ENCODE measurements at places on chromosomes 3 and 15.

- no peak for DNase-seq
These were observed 11.0 kb downstream of the PARP16 start for GRCh38 chr15:65275728-65276126.

DNA sequence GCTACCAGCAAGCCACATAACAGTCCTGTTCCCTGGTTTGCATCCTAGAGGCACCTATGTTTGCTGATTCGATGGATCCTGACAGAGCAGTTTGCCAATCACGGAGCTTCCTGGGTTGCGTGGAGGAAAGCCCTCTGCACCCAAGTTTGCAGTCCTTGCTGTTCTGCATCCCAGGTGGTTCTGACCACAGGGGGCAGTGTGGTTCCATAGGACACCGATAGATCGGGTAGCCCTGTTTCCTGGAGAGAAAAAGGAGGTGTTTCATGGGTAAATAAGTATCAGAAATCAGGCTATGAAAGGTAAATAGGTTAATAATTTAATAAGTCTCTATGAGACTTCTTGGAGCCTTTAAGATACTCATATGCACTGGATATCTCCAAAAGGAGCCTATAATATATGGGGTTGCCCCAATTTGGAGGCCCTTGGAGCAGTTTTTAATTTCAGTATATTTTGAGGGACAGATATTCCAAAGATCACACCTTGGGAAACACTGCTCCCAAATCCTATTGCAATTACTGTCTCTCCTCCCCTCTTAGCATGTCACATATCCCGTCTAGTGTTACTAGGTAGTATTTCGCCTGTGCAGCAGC, 194.6 kb upstream of the TPM1 start:
- peak; percentile 35 for DNase-seq

- no peak for DNase-seq
These were observed 166.3 kb downstream of the FAM43A start for GRCh38 chr3:194851941-194852340.

DNA sequence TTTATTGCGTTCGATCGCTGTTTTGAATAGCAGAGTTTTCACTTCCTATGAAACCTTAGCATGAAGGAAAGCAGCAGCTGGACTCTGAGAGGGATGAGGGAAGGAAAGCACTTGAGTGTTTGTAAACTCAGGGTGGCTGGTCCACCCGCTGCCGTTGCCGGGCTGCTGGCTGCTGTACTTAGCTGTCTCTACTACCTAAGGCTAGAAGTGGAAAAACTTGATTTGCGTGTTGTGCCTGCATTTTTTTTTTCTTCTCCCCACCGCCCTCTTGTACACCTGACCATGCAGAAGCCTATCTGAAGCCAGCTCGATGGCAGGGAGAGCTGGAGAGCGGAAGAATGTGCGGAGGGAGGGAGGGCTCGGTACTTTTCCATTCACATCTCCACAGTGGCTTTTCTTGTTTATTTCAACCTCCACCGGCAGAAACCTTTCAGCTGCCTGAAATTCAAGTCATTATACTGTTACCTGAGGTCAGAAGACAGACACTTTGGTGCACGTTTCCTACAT, 4.8 kb upstream of the BCL6 start:
- DNase-seq: no peak

DNA sequence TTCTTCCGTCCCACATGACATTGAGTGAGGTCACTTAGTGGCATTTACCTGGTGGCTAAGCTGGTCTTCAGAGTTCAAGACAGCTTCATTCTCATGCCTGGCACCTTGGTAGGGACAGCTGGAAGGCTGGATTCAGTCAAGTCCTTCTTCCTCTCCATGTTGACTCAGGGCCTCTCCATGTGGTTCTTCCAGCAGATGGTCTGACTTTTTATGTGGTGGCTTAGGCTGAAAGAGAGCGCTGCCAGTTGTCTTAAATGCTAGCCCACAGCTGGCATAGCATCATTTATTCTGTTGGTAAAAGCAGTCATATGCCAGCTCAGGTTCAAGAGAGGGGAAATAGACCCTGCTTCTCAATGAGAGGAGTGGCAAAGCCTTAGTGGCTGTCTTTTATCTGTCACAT, 53.0 kb upstream of the CTDSPL start:
- no peak for DNase-seq

DNA sequence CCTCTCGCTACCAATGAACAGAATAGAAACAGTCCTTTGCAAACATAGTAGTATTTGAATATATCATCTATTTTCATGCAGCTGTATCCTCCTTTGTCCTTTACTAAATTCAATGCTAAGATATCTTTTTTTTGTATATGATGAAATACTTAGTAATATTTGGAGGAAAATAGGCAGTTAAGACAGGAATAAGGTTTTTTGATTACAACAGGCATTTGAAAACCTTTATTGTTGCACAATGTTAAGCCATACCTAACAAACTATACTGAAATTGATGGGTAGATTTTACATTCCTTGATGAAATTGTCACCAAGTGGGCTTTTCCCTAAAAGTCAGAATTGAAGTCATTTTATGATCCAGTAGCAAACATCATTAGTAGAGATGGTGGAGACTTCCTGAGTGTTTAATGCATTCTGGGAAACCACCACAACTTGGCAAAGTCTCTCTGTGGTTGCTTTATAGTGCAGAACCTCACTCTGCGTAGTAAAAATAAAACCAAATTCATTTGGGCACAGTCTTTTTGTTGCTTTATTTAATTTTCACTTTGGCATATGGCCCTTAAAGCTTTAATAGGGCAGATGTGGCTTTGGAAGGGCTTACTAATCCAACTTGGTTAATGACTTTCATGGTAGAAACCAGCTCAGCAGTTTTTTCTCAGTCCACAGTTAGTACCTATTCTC, 216.0 kb downstream of the DIPK2A start:
- no peak for DNase-seq

GRCh38 chr15:72098040-72098439, 19.9 kb downstream of the MYO9A start:
- no peak for DNase-seq

DNA sequence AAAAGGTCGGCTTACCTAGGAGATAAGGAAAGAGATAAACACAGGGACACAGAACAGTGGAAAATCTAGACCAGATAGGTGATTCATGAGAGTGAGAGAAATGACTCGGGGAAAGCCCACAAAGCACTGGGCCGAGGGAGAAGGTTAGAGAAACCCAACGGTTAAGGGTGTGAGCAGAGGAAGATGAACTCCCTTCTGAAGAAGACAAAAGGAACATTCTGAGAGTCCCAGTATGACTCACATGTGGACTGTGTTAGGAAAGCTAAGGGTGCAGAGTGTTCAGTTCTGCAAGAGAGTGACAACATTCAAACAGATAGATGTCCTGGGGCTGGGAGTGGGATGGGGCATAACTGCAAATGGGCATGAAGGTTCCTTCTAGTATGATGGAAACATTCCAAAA, 83.0 kb downstream of the CNTN3 start:
- no peak for DNase-seq

- DNase-seq: no peak
These were observed 31.3 kb upstream of the DCLK3 start for GRCh38 chr3:36795622-36796021.

- DNase-seq: no peak
These were observed 39.5 kb downstream of the TNIK start for GRCh38 chr3:171420667-171421066.

DNA sequence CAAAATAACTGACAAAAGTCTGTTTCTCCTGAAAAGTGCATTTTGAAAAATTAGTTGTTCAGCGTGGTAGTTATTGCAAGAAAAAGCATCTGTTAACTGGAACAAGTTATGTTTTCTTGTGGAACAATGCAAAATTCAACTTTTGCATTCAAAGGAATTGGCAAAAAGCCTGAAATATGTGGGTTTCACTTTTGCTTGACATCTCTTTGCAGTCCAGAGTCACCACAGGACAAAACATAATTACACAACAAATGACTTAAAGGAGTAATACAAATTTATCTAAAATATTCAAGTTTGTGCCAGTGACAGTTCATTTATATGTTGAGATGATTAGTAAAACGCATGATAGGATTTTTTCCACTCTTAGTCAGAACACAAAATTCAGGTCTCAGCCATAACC, 96.3 kb upstream of the P2RY1 start:
- DNase-seq: no peak

GRCh38 chr3:127424766-127425504, 137.1 kb upstream of the PRR20G start:
- DNase-seq: no peak

DNA sequence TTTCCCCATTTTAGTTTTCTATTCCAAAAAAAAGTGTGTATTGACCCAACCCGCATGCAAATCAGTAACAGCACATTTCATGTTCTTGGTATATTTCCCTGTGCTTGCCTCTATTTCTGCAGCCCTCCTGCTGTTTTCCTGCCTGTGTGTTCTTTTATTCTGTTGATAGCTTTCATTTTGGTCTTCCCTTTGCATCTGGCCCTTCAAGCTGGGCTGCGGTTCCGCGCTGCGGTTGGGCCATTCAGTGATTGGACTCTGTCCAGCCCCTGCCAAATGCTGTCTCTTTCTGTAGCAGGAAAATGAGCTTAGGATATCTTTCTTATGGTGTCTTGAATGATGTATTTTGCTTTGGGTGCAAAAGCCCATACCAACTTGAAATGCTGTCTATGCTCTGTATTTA, 49.9 kb downstream of the ZNF621 start:
- no peak for DNase-seq

GRCh38 chr3:187836823-187837770, 91.8 kb upstream of the BCL6 start:
- DNase-seq: no peak

GRCh38 chr15:57797110-57797509, 90.6 kb downstream of the POLR2M start:
- DNase-seq: no peak

- DNase-seq: no peak
These were observed 82.2 kb downstream of the C3orf70 start for GRCh38 chr3:185070491-185071286.

DNA sequence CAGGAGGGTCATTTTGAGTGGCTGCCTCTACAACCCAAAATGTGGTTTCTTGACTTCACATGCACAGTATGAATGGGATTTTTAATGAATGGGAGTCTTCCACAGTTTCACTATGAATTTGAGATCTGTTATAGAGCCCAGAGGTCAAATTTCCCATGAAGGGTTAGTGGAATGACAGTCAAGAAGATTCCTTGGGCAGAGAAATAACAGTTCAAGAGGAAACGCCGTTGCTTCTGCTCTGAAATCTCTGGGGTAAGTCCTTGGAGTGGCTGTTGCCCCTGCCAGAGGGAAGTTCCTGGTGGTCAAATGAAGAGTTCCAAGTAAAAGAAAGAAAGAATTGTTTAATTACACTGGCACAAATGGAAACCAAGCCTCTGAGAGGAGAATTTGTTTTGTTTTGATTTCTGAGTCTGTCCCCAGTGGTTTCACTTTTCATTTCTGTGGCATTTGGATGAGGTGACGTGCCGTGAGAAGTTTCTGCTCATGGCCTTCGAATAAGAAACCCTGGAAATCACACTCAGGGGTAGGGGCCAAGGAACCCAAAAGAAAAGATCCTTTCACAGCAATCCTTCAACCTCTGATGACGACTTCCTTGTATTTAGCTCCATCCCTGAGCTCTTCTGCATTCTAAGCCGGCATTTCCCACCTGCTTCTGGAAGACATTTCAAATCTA, 77.5 kb upstream of the IL12A start:
- DNase-seq: peak; percentile 4

- no peak for DNase-seq
These were observed 30.4 kb upstream of the KCNMB2 start for GRCh38 chr3:178505832-178506231.

DNA sequence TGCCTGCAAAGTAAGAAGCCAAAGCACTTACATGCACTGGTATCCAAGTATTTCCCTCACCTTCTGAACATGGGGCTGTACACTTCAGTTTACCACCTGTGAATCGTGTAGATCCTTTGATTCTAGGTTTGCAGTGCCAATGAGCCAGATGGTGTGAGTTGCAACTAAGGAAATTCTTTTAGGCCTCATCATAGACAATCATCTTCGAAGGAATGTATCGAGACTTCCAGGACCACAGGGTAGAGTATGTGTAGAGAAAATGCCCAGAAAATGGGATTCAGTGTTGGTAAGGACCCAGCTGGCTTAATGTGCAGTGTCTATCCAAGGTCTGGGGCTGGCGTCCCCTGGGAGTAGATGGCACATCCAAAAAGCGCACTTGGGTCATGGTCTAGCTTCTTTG, 323.2 kb upstream of the TPM1 start:
- no peak for DNase-seq

DNA sequence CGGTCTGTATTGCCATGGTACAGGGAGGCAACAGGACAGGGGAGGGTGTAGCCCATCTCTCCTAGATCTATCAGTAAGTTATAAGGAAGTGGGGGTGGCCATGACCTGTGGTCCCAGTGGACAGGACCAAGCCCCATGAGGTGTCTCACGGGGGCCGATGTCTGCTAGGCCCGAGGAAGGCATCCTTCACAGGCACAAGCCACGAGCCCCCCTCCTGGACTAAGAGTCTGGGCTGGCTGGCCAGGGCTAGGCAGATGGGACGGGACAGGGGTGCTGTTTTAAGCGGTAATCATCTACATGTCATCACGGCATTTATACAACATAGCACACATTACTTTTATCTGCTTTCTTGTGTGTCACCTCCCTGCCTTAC, 2.6 kb upstream of the TBC1D2B start:
- no peak for DNase-seq

DNA sequence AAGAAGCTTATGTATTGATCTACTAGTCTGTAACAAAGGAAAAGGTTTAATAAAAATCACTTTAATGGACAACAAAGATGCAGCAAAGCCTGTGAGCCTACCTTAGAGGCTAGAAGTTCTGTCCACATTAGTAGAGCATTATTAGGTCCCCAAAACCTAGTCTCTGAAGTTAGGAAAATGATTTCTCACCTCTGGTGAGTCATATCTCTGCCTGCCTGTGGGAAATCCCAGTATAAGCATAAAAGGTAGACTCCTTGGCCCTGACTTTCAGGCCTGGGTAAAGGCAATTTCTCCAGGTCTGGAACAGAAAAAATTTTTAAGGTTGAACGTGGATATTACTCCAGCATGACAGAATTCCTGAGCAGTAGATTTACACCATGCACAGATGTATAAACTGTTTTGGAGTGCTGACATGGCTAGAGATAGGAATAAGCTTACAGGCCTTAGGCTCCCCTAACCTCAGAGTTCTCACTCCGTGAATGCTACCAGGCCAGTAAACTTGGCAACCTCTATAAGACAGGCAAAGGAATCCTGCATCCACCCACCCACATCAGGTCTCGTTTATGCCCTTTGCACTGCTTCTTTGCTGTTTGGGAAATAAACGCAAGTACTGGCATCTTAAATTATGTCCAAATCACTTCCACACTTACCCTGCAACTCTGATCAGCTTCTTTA, 104.1 kb downstream of the SERPINI1 start:
- no peak for DNase-seq

DNA sequence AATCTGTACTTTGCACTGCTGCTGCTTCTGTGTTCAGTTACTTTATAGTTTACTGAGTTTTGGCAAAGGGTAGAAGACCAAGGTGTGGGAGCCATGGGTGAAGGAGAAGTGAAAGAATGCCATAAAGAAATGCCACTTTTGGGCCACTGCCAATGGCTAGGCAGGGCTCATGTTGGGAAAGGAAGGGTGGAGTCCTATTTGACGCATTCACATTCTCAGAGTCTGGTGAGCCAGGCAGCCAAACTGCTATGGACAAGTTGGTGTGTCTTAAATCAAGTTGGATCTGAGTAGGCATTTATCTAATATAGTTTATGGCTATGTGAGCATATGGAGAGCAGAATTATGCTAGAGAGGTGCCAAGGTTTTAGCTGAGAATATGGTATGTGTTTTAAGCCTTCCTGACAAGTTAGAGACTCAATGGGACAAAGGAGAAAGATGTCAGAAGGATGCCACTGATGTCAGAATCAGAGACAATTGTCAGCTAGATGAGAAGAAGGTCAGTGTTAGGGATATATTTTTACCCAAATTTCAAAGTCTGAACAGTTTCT, 296.1 kb downstream of the AGBL1 start:
- DNase-seq: no peak

Data from activated naive CD8-positive, alpha-beta T cell treated with anti-CD3 and anti-CD28 coated beads for 36 hours (primary cell).